ENCODE measurements at places on chromosomes 1 and 21.

DNA sequence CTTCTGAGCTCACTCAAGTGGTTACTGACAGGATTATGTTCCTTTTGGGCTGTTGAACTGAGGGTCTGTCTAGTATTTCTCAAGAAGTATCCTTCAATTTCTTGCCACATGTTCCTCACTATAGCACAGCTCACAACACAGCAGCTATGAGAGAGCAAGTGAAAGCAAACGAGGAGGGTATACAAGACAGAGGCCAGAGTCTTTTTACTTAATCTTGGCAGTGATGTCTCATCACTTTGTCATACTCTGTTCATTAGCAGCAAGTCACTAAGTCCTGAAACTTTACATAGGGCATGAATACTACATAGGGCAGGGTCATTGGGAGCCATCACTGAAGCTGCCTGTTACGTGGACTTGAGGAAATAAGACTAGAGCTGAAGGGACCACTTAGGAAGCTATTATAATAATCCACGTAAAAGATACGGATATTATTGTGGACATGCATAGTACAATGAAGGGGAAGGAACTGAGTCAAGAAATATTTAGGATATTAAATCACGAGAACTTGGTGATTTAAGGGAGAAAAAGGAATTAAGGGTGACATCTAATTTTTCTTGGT lies 63.7 kb downstream of the SLC30A7 start:
- no peak for DNase-seq

- DNase-seq, result no peak
These were observed 19.0 kb downstream of the MAPKAPK2 start for GRCh38 chr1:206703661-206704060.

- DNase-seq, result no peak
These were observed 1.2 kb downstream of the LRRC52 start for GRCh38 chr1:165544996-165545395.

- DNase-seq, result no peak
These were observed at the start of gene RXFP4 for GRCh38 chr1:155940993-155941844. RXFP4 (plus strand) TSS chr1:155941638; CDS start chr1:155941710, 72 bp downstream.
